Dermis microvascular lymphatic vessel endothelial cell (primary cell): ENCODE measurements at places on chromosomes 7 and 10.

- no peak for DNase-seq
These were observed 224.7 kb upstream of the PHYHIPL start for GRCh38 chr10:58951746-58952145.

- DNase-seq: no peak
These were observed 131.3 kb upstream of the FAM20C start for GRCh38 chr7:61111-61510.

- DNase-seq: peak; percentile 22
These were observed 873 bp downstream of the PRKAR2B start for GRCh38 chr7:107045195-107045960.

DNA sequence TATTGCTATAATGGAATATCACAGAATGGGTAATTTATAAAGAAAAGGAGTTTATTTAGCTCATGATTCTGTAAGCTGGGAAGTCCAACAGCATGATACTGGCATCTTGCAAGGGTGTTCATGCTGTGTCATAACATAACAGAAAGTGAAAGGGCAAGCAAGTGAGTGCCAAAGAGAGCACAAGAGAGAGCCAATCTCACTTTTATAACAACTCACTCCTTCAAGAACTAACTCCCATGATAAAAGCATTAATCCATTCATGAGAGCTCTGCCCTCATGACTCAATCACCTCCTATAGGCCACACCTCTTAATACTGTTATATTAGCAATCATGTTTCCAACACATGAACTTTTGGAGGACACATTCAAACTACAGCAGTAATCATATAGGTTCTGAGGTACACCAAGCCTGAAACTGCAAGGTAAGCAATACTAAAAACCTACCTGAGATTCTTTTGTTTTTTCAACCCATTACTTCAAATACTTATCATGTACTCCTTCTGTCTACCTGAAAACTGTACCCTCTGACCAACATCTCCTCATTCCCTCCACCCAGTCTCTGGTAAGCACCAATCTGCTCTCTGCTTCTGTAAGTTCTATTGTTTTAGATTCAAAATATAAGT, 219.7 kb downstream of the MTERF1 start:
- DNase-seq: no peak

- no peak for DNase-seq
These were observed 106.6 kb downstream of the ADAM22 start for GRCh38 chr7:88040694-88041093.
